ENCODE measurements at places on chromosomes 7 and 10.

DNA sequence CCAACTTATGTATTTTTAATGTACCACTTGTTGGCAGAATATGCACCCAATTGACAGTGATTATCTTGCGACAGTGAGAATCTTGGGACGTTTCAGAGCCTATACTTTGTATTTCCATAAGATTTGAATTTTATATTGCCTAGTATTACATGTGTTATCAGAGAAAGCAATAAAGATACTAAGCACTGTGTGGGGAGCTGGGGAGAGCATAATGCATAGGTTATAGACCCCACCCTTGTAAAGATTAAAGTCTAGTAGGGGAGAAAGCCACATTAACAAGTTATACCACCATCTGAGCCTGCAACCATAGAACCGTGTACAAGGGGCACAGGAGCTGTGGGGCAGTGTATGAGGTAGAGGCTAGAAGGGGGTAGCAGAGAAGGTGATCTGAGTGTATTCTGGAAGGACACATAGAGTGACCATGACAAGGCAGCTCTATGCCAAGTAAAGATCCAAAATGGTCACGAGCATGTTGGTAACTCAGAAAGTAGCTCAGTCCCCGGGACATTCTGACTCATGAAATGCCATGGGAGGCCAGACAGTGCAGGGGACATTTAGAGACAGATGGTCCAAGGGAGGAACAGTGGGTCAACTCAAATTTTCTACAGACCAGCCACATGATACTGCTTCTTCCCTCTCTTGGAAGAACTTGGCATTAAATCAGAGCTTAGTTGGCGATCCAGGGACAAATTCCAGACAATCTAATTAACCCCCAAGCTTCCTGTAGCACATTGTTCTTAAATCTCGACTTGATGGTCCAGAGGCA is 84.5 kb downstream of the ADRA2A start:
- DNase-seq = no peak

DNA sequence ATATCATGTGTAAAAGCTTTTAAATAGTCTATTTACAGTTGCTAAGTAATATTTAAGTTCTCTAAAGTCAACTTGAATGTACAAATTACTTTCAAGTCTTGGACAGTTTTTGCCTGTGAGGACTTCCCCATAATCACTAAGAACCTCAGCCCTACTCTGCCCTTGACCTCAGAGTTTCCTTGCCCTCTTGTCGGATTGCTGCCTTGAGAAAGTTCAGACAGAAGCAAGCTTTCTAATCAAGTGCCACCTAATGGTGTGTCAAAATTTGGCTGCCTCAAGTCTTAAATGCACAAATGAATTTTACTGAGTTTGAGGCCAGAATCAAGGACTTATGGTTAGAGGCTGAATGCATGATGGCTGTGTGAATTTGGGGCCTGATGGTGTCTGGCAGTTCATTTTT is 88.3 kb upstream of the KAT6B start:
- no peak for DNase-seq

DNA sequence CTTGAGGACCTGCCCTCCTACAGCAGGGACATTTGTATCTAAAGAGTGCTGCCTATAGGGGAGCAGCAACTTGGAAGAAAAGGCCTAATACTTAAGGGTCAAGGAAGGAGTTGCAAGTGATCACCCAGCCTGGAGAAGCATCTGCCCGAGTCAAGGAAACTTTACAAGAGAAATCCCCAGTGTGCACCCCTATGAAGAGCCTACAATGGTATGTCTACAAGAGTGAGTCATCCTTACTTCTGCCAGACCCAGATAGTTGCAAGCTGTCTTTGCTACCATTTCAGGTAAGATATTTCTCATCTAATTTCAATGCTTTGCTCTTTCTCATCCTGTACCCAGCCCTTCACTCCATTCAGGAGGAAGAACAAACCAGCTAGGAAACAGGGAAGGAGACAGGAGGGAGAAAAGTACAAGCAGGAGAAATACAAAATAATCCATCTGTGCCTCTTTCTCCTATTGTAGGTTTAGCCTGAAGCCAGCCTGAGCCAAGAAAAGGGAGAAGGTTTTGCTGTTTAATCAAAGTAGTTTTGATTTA is 34.4 kb upstream of the AGR3 start:
- DNase-seq = no peak

GRCh38 chr7:148060724-148061123 is 529.8 kb upstream of the C7orf33 start:
- no peak for DNase-seq

DNA sequence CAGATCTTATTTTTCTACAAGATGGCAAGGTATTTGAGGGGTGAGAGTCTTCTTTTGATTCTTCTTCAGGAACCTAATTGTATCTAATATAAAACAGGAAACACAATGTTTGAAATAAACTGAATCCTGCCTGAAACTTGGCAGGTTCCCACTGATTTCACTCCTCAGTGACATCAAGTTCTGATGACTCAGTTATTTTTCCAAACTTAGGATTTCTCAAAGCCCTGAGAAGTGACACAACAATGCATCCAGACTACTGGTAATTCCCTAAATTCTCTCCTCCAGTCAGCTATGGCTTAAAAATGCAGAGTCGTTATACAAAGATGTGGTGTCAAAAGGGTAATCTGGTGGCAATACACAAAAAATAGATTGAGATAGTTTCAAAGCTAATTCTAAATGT is 80.9 kb downstream of the ABLIM1 start:
- no peak for DNase-seq
